Fibroblast of skin of back (primary cell): ENCODE measurements at places on chromosomes 11 and 22.

DNA sequence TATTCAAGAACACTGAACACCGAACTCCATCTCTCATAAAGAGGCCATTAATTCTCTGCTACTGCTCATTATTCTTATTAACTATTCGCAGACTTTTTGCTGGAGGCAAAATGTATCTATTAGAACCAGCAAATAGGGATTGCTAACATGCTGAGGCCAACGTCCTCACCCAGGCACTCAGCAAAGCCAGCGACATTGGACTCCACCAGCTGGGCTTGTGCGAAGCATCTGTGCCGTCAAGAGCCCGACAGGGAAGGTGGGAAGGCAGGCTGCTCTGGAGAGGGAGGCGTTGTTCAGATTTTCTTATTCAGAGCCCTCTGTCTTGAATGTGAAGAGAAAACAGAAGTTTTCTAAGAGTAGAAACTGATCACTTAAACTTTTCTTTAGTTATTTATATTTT, 615.6 kb upstream of the KIRREL3 start:
- no peak for DNase-seq

- no peak for DNase-seq
Measured at GRCh38 chr22:22154040-22154439, 90.5 kb upstream of the VPREB1 start.

DNA sequence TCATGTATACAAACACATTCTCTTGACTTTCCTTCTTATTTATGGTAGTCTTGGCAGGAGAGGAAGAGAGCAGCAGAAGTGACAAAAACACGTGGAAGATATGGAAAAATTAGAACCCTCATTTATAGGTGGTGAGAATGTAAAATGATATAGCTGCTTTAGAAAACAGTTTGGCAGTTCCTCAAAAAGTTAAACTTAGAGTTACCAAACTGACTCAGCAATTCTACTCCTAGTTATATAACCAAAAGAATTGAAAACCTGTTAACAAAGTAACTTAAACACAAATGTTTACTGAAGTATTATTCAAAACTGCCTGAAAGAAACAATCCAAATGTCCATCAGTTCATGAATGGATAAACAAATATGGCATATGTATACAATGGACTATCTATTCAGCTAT, 16.8 kb downstream of the NUCB2 start:
- DNase-seq, result no peak

GRCh38 chr22:38482662-38483308, 14.9 kb downstream of the KDELR3 start:
- DNase-seq, result no peak

DNA sequence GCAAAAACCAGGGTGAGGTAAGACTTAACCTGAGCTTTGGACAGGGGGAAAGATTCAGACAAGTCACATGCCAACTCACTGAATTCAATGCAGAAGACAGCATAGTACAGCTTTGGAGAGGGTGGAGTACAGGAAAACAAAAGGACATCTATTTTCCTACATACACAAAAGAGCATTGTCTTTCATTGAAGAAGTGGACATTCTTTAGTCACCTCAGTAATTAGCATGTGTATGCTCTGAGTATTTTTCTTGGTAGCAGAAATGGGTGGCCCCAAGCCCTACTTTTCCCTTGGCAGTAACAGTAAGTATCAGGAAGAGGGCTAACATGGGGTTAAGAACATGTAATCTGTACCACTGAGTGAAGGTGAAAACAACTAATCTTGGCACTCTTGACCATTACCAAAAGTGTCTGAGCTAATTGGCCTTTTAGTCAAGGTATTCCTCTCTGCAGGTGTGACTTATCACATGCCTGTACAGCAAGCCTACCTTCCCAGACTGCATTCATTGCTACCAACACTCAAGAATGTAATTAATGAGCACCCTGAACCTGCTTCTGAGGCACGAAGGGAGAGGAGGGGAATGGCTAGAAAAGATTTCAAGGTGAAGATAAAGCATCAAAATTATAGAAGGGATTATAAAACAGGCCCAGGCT, 33.9 kb downstream of the SYTL2 start:
- DNase-seq, result no peak

DNA sequence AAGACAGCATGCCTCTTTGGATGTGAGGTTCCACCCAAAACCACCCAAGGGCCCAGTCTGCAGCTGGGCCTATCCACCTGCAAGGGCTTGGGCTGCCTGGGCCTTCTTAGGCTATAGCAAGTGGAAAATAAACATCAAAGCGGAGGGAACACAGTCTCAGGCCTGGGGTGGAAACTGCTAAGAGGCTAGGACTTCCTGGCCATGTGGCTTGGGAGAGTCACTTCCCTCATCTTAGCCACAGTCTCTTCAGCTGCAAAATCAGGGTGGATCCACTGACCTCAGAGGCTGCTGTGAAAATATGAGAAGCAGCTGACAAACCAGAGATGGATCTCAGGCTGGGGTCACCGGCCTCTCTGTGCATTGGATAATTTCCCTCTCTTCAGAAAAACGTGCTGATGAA, 30.6 kb upstream of the TFIP11 start:
- DNase-seq, result no peak

GRCh38 chr11:44348721-44349120, 38.8 kb upstream of the ALX4 start:
- no peak for DNase-seq

DNA sequence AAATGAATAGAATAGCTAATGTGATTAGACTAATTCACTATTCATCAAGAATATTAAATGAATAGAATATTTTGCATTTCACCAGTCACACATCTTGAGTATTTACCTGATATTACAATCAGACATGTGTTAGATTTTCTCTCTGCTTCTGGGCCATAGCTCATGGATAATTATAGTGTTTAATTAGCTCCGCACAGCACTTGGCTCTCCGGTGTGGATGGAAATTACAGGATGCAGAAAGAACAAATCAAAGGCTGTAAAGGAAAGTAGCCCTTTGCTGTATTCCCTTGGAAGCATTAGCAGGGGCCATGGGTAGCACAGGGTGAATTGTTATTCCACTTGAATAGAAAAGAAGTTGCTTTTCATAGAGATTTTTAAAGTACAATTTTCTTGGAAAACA, 320.3 kb upstream of the SORL1-AS1 start:
- DNase-seq, result no peak

DNA sequence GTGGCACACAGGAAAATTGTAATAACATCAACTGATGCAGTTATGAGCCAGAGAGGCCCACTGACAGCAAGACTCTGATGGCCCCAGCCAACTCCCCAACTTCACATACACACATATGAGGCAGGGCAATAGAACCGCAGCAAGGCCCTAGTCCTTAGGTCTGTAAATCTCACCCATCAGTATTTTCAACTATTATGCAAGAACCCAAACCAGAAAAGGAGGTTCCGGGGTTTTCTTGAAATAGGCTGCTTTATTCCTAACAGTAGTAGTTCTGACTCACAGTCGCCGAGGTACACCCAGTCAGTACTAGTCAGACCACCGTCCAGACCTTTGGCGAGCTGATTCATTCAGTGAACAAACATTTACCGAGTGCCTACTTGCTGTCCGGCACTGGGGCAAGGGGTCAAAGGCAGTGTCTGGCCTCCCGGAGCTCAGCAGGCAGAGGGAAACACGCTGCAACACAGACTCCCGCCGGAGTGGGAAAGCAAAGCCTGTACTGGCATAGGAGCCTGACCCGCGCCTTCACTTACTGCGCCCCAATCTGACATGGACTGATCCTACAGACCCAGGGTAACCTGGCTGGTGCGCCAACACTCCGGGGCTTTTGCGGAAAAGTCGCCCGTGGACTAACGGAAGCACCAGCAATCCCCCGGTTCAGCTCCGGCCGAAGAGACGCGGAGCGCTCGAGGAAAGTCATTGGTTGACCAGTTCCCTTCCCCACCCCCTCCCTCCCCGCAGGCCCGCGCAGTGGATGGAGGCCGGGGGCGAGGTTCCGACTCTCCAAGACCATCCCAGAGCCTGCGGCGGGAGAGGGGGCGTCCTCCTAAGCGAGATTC, 1.3 kb downstream of the PLEKHA7 start:
- DNase-seq, result peak; percentile 18

DNA sequence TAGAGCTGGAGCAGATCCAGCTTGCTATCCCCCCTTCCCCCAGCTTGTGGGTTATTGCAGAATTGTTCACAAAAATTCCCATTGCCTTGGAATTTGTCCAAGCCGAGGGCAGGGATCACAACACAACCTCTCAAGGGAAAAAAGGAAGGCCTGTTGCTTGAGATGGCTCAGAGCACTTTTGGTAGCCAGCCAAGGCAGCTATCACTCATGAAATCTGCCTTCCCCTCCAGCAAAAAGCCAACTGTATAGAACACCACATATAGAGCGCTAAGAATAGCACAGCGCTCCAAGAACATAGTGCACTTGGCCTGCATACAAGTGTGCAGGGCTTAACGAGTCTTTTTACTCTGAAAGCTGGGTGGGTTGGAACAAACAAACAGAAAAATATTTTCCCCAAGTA, 46.2 kb downstream of the FAM83F start:
- peak; percentile 52 for DNase-seq

GRCh38 chr22:17152340-17152739, 6.7 kb downstream of the HDHD5 start:
- DNase-seq, result no peak

DNA sequence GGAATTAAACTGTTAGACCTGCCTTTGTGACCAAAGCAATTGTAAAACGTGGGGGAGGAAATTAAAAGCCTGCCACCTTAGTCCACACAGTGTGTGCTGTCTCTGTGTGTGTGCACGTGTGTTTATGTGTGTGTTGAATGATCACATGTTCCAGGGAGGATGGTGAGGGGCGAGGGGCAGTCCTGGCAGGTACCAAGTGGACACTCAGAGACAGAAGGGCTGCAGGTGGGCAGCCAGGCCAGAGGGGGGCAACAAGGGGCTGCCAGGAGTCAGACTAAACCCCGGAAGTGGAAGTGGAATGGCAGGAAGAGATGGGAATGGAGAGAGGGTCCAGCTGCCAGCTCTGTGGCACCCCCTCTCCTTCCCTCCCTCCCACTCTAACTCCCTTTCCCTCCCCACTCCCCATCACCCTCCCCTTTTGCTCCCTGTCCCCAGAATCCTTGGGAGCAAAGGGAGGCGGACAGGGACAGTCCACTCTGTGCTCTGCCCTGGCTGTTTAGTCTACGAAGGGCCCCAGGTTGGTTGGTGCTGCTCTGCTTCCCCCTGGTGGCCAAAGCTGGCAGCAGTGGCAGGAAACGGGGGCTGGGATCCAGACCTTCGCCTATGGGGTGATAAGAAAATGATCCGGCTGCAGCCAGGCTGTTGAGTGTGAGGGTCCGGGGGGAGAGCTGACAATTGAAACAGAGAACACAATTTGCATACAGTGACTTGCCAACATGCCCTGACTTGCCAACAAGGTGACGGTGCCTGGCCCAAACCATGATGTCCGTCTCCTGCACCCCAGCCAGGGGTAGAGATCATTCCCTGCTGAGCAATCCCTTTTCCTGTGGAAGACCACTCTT, 24.4 kb downstream of the P2RY2 start:
- peak; percentile 77 for DNase-seq
